ENCODE measurements at places on chromosomes 7 and 10.

- no peak for DNase-seq
Observed at GRCh38 chr7:30369879-30370278, 85.5 kb downstream of the ZNRF2 start.

DNA sequence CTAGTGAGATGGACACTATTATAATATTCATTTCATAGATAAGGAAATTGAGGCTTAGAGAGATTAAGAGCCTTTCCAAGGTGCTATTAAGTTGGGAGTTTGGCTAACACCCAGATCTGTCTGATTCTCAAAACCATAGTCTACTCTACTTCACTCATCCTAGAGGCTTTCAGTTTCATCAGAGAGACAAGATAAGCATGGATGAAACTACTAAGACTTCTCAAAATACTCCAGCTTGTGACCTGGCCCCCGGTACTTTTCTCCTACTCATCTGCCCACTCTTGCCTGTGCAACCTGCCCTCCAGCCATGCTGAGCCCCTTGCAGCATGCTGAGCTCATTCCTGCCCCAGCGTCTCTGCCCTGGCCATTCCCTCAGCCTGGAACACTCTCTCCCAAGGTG lies 12.2 kb upstream of the SLC35B4 start:
- DNase-seq, result no peak

DNA sequence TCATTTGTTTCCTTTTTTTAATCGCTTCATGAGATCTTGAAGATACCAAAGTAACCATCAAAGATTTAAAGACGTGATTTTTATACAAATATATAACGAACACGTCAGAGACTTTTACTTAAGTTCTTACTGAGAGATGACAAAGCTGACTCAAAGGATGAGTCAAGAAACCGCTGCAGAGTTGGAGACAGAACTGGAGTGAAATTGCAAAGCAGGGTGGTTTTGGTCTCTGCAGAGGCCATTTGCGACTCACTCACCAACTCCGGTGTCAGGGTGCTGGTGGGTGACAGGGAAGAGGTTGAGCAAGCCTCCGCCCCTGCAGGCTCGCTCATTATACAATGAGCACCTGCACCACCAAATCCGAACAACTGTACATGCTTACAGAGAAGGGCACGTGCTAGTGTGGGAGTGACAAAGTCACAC lies 75.2 kb downstream of the DNAJB6 start:
- DNase-seq, result peak; percentile 16

DNA sequence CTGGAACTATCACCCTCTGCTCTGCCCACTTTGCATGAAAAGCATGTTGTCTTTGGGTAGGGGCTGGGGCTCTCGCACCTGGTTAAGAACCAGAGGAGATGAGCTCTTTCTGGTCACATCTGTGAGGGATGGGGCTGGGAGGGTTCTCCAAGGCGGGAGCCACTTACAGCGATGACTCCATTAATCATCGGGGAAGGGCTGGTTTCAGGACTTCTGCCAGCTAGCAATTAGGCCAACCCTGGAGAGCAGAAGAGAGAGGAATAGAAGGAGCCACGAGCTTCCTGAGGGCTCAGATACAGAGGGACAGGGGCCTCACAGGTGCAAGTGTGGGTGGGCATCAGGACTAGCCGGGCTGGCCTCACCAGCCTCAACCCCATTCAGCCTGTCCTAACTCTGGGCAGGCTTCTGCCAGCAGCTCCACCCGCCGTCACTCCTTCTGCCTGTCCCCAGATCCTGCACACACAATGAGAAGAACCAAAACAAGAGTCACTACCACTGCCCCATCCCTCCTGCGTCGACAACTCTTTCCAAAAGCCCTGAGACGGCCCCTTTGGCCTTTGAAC lies 8.4 kb downstream of the AQP1 start:
- no peak for DNase-seq

DNA sequence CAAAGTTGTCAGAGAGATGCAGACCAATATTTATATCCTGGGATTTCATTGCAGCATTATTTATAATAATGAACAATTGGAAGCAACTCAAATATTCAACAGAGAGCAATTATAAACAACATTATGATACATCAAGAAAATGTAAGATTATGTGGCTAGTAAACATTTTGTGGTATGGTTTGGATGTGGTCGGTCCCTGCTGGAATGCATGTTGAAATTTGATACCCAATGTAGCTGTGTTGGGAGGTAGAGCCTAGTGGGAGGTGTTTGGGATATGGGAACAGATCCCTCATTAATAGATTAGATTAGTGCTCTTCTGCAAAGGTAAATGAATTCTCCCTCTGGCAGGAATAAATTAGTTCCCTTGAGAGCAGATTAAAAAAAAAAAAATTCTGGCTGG lies 350.9 kb downstream of the ANKRD30A start:
- DNase-seq, result no peak

GRCh38 chr7:92404170-92404614 lies 43.1 kb upstream of the GATAD1 start:
- DNase-seq, result peak; percentile 22

DNA sequence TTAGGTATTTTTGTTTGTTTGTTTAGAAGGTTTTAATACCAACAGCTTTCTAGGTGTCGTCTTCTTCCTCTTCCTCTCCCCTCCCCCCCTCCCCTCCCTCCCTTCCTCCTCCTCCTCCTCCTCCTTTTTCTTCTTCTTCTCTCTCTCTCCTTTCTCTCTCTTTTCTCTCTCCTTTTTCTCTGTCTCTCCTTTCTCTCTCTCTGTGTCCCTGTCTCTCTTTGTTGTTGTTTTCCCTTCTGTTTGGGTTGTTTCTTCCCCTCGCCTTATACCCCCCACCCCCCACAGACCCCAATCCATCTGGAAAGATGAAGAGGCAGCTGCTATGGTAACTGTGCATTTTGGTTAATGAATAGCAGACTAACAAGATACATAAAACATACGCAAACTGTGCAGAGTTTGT lies 75.5 kb downstream of the BTRC start:
- DNase-seq, result no peak

GRCh38 chr7:135678612-135679575 lies 16.6 kb downstream of the STMP1 start:
- no peak for DNase-seq

DNA sequence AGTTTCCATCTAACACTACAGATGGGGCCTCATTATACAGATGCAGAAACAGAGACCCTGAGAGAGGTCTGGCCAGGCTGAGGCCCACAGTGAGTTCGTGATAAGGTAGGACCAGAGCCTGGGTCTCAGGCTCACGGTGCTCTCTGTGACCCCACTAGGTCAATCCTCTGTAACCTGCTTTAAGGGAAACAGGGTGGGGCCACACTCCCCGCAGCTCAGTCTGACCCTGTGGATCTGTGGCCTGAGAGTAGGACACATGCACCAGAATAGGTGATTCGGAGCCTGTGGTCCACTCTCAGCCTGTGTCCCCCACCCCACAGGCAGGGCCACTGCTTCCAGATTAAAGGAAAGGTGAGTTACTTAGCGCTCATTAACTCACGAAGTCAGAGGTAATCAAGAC lies 137.8 kb upstream of the FAM20C start:
- DNase-seq, result no peak

GRCh38 chr7:126222782-126223181 lies 1030.0 kb downstream of the GRM8 start:
- no peak for DNase-seq

DNA sequence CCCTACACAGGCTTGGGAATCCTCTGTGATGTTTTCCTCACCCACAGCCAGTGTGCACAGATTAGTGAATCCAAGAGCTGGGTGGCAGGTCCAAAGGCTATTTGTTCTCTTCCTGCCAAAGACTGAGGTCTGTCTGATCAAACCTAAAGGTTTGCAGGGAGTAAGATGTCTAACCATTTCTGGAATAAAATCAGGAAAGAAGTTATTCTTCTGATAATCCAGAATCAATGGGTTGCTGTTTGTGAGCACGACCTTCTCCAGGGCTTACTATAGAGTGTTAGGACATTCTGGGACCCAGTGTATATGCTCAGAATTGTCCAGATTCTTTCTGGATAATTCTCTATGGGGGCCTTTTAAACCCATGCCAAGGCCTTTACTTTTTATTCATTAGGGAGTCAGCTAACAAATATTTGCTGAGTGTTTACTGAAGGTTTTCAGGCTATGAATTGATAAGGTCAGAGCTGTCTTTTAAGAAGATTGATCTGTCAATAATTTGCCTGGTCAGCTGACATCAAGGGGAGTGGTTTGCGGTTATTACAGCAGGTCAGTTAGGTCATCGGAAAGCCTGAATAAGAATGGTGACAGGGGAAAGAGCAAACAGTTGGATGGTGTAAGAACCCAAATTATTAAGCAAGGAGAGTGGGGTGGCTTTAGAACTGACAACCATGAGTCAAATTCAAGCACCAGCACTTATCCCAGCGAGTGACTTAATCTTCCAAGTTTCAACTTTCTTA lies 7.5 kb upstream of the TECTB start:
- no peak for DNase-seq

GRCh38 chr7:152572101-152572500 lies 103.8 kb downstream of the XRCC2 start:
- DNase-seq, result no peak

DNA sequence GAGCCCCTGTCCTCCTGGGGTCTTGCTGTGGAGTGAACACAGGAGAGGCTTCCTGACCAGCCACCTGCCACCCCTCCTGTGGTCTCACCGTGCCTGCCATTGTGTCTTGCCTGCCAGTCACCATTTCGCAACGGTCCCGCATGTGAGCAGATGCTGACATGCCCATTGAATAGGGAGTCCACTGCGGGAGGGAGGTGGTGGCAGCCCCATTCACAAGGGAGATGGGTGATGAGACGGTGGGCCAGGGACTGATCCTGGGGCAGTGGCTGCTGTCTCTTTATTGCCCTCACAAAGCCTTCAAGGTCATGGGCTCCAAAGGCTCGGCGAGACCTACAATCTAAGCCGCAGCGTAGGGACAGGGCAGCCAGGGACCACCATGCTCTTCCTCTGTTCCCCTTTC lies 76.0 kb upstream of the NPTX2 start:
- no peak for DNase-seq

DNA sequence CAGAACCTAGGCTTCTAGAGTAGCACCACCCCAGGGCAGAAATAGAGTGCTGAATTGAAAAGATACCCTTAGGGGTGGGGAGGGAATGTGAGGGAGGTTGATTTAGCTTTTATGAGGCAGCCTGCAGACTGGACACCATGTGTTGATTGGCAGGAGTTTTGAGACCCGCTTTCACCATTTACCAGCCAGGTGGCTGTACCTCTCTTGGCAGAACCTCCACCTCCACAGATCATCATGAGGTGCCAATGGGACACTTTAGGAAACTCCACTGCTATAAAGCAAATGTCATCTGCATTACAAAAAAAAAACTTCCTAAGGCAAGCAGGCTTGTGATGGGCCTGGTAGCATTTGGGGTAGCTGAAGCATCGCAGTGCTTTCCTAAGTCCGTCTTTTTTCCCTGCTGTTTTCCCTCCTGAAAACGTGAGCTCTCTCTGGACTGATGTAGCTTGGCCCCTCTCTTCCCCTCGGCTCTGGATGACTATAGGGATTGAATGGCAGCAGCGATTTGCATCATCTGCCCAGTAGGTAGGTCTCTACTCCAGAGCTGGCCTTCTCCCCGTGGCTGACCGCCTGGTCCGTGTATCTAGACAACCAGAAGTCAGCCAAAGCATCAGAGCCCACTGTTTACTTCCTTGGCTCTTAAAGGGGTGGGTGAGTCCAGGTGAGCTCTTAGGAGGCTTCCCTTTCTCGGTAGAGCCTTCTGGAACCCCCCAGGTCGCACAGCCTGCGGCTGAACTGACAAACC lies 1.3 kb downstream of the PCBD1 start:
- no peak for DNase-seq

- DNase-seq, result no peak
Observed at GRCh38 chr7:4549681-4550080, 132.4 kb upstream of the FOXK1 start.

DNA sequence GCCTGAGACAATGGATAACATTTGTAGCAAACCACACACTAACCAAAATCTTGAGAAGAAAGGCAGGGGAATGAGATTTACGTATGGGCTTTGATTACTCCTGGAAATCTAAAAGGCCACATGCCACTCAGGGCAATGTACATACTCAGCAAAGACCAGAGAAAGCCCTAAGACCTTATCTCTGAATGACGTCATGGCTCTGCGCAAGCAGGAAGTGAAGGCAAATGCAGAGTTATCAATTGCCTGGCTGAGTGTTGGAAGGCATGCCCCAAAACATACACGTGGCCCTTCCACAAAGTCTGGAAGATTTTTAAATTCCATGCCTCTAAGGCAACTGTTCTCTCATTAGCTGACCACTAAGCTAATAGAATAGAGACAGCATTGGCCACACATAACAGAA lies 90.9 kb upstream of the NRBF2 start:
- no peak for DNase-seq

DNA sequence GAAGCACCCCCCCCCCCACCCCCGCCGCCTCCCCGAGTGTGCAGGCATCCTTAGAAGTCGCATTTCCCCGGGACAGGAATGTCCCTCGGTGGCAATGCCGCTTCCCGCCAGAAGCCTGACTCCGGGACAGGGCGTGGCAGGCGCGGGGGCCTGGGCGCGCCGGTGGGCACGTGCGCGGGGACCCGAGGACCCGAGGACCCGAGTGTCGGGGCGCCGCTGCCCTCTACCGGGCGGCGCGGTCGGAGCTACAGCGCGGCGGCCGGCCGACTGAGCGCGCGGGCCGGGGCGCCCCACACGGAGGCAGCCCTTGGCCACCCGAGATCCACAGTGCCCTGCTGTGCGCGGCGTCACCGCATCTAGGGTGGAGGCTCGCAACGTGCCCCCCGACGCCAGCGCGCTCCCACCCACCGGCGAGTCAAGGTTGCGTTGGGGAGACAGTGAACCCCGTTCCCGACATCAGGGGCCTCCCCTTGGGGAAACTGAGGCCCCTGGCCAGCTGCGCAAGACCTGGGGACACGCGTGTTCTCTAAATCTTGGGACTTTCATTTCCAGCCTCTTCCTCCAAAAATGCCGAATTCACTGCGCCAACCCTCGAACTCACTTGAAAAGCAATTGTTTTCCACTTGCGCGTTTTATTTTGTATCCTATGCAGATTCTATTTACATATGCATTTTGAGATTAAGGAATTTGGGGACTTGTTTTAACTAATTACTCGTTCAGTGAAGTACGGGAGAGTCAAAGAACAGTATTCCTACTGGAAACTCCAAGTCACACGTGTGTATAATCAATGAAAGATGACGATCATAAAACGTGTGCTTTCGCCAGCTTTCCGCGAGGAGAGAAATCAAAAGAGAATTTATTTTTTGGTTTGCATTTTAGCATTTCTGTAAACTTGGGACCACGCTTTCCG lies 3.1 kb upstream of the CUX1 start:
- DNase-seq, result peak; percentile 32

GRCh38 chr7:22920672-22921071 lies 93.3 kb downstream of the HYCC1 start:
- no peak for DNase-seq

DNA sequence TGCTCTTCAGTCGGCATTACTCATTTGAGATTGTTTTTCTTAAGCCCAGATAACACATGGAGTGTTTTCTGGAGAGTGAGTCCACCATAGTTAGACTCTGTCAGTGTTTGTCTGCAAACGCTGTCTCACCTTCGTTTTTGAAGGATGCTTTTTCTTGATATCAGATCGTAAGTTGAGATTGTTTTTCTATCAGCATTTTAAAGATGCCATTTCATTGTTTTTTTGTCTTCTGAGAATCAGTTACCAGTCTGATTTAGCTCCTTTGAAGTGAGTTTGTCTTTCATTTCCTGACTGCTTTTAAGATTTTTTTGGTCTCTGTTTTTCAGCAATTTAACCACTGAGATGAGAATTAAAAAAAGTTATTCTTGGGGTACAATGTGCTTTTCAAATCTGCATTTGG lies 137.4 kb downstream of the WDR37 start:
- DNase-seq, result no peak

GRCh38 chr7:80450621-80451308 lies 61.1 kb downstream of the GNAT3 start:
- no peak for DNase-seq

All from stimulated activated CD4-positive, alpha-beta T cell treated with anti-CD3 and anti-CD28 coated beads, Interleukin-2, amount 100 ng/mL, for 4 hours (primary cell).